ENCODE measurements at places on chromosomes 1 and 21.

- H3K4me3 ChIP-seq, result no peak overlapping the region
- no peak for DNase-seq
- H3K27ac ChIP-seq, result no peak overlapping the region
- H3K27me3 ChIP-seq, result peaks cover 19% of the 10 kb centered on the region
Observed at GRCh38 chr1:162328512-162328911, 48.1 kb downstream of the SPATA46 start.

GRCh38 chr1:155294520-155295182, 6.6 kb downstream of the PKLR start:
- peaks cover 53% of the 10 kb centered on the region for H3K27me3 ChIP-seq
- no peaks in the 10 kb centered on the region for H3K36me3 ChIP-seq
- peak overlapping the region; percentile 47 for H3K4me3 ChIP-seq
- H3K27ac ChIP-seq, result no peak overlapping the region
- no peak for DNase-seq

DNA sequence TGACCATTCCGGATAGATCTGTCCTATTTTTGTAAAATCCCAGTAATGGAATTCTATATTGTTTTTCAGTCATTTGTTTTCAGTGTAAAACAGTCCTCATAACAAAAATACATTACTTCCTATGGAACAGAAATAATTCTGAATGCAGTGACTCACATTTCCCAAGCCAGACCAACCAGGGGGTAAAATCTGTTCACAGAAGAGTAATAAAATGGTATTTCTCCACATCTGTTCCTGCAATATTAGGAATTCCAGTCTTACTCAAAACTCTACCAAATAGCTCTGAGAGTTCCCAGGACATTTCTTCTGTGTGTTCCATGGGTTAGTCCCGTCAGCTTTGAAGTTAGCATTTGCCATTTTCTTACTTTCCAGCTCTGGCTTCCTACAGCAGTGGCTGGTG, 2.6 kb upstream of the DDR2 start:
- H3K4me1 ChIP-seq, result peaks cover 2% of the 10 kb centered on the region
- no peak overlapping the region for H3K27ac ChIP-seq
- H3K36me3 ChIP-seq, result no peaks in the 10 kb centered on the region

DNA sequence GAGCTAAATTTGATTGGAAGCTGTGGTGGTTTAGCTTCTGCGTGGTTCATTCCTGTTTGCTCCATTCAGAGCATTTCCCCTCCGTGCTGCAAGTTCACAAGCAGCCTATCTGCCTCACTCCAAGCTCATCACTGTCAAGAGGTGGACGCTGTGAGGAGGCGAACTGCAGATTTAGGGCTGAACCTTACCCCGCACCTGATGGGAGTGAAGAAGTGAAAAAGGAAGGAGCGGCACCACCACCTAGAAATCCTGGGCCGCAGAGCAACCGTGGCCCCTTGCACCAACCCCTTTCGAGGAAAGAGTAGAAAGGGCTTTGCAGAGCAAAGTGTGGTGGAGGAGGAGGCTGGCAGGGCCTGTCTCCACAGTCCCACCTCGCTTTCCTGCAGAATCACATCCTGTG, 117.4 kb downstream of the IER5 start:
- H3K4me3 ChIP-seq, result no peak overlapping the region
- H3K27me3 ChIP-seq, result peaks cover 13% of the 10 kb centered on the region
- no peak for DNase-seq

DNA sequence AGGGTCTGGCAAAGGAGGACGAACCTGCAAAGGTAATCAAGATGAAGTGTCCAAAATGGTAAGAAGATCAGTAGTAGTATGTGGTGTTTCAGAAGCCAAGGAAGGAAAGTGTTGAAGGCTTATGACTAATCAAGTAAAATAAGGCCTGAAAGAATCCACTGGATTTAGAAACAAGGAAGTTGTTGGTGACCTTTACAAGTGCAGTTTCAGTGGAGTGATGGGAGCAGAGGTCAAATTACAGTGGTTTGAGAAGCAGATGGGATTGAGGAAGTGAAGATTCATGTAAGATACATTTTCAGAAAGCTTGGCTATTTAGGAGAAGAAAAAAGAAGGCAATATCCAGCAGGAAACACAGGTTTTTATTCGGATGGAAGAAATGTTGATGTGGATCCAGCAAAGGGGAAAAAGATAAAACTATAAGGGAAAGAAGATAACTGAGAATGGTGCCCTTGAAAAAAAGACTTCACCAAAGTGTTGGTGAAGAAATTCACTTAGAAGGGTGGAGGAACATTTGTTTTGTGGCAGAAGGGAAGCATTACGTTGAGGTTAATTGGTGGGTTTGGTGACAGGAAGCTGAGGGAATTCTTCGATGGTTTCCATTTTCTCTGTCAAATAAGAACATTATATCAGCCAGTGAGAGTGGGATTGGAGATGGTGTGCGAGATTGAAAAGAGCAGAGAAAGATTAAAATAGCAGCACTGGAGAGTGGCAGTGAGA, 2.1 kb downstream of the ARMH1 start:
- H3K27me3 ChIP-seq, result no peaks in the 10 kb centered on the region
- no peak overlapping the region for H3K4me3 ChIP-seq
- H3K36me3 ChIP-seq, result peaks cover 2% of the 10 kb centered on the region
- H3K27ac ChIP-seq, result no peak overlapping the region
- peaks cover 25% of the 10 kb centered on the region for H3K4me1 ChIP-seq
- DNase-seq, result no peak

DNA sequence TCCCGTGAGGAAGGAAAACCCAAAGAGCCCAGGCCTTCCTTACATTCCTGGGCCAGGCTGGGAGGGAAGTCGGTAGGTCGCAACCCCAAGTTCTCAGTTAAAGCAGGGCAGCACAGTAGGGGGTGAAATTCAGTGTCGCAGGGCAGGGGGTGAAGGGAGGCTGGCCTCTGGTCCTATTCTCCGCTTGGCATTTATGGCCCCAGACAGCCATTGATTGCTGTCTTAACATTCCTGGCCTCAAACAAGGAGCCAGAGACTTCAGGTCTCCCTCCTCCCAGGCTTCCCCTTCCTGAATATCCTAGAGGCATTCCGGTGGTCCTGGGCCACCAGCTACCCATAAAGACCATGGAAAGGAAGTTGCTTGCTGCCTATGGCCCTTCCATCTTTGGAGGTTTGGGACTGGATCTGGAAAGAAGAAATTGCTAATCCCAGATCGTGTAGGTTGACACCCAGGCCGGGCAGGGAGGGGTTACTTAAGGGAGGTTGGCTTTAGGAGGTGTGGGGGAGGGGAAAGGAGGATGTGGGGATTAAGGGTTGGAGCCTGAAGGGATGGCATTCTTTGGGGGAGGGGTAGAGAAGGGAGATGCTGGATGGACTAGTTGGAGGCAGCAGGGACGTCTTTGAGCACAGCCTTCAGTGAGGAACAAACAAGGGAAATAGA, 1.7 kb downstream of the LIN28A start:
- H3K4me3 ChIP-seq, result no peak overlapping the region
- H3K36me3 ChIP-seq, result peaks cover 1% of the 10 kb centered on the region
- peaks cover 68% of the 10 kb centered on the region for H3K27me3 ChIP-seq
- peaks cover 22% of the 10 kb centered on the region for H3K4me1 ChIP-seq
- no peak for DNase-seq

DNA sequence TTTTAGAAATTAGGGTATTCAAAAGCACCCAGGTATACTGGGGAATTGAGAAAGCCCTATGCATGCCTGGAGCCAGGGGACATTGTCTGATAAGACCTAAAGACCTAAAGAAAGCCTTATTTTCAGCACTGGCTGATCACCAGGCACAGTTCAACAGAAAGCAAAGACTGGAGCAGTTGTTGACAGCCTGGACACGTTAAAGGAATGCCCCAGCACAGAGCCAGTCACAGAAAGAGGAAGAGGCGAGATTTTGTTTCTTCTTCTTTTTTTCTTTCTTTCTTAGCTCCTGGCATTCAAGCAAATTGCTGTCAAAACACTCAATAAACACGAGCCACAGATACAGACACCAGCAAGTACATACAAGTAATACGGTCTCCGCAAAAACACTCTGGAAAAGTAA, 40.4 kb downstream of the RNF187 start:
- no peak overlapping the region for H3K4me3 ChIP-seq
- H3K4me1 ChIP-seq, result no peaks in the 10 kb centered on the region
- no peaks in the 10 kb centered on the region for H3K36me3 ChIP-seq
- peaks cover 5% of the 10 kb centered on the region for H3K27me3 ChIP-seq
- DNase-seq, result no peak

Measured in activated CD4-positive, alpha-beta T cell treated with anti-CD3 and anti-CD28 coated beads, Interleukin-2, amount 10 ng/mL, durations not matched to agents 24 days and 14 days (primary cell).